ENCODE measurements at places on chromosomes 7 and 10. TPM values are rescaled to one million over a fixed set of nuclear protein-coding genes. Genes with fewer than 3 reads are reported as not detected.

DNA sequence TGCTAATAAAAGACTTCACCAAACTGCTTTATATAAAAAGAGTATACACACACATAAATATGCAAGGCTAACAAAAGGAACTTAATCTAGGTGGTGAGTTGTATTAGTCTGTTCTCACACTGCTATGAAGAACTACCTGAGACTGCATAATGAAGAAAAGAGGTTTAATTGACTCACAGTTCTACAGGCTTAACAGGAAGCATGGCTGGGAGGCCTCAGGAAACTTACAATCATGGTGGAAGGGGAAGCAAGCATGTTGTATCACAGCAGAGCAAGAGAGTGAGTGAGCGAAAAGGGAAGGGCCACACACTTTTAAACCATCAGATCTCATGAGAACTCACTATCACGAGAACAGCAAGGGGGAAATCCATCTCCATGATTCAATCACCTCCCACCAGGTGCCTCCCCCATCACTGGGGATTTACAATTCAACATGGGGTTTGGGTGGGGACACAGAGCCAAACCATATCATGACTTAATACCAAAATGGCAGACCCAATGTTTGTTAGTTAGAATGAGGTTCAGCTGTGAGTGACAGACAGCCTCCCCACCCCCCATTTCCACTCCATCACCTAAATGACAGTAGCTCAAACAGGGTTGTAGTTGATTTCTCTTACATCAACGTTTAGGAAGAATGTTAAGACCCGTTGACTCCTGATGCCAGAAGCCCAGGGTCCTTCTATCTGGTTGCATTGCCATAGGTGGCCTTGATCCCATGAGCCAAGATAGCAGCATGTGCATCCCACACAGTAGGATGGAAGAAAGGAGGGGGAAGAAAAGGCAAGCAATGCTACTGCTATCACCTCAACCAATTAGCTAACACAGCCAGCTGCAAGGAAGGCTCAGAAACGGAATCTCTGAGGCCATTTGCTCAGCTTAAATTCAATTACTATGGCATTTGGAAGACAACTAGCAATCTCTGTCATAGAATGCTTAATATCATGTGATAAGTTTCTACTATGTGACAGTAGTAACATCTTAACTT lies 77.0 kb downstream of the CCDC71L start:
- no peak for DNase-seq

GRCh38 chr10:119643306-119644204 lies 7.6 kb upstream of the BAG3 start:
- no peak for DNase-seq

- DNase-seq = no peak
Measured at GRCh38 chr10:4545062-4545461, 280.9 kb upstream of the AKR1E2 start.

The DYNC1I1 gene
- 24.4 TPM for total RNA-seq

The KCNIP2 gene
- 63.6 TPM for total RNA-seq

The GARIN1A gene
- total RNA-seq = 0.45 TPM

The UCMA gene
- not detected for total RNA-seq

The LRMDA gene
- 6.2 TPM for total RNA-seq
